HT-29 (cell line): ENCODE measurements at places on chromosomes 3 and 15. TPM values are rescaled to one million over a fixed set of nuclear protein-coding genes. Genes with fewer than 3 reads are reported as not detected.

GRCh38 chr3:18443665-18444594 is 18.8 kb upstream of the SATB1 start:
- DNase-seq: peak; percentile 29

Gene NUTM1
- not detected in 2 replicates for total RNA-seq

DNA sequence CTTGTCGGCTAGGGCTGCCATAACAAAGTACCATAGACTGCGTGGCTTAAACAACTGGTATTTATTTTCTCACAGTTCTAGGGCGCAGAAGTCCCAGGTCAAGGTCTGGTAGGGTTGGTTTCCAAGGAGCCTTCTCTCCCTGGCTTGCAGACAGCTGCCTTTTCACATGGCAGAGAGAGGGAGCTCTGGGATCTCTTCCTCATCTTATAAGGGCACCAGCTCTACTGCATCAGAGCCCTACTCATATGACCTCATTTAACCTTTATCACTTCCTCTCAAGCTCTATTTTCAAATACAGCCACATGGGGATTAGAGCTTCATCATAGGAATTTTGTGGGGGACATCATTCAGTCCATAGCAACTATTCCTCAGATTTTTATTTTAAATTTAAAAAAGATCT is 17.6 kb upstream of the PAQR9 start:
- DNase-seq: no peak

- no peak for DNase-seq
Observed at GRCh38 chr3:16484216-16484615, 29.3 kb downstream of the RFTN1 start.

GRCh38 chr3:194249323-194250097 is 101.6 kb downstream of the CPN2 start:
- DNase-seq: no peak

- no peak for DNase-seq
Observed at GRCh38 chr3:13610006-13610570, 61.2 kb downstream of the FBLN2 start.

- no peak for DNase-seq
Observed at GRCh38 chr3:87997298-87997697, 61.5 kb downstream of the CGGBP1 start.

DNA sequence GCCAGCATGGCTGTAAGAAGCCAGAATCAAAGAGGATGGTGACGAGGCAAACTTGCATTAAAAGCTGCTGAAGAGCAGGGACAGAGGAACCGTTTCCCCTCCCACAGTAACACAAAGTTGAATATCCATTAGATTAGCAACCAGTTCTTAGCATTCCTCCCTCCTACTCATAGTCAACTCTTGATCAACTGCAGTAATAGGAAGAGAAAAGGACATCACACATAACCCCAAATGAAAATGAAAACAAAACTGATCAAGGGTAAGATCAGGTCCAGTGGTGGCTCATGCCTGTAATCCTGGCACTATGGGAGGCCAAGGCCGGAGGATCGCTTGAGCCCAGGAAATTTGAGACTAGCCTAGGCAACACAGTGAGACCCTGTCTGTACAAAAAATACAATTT is 165.2 kb downstream of the GREM1 start:
- no peak for DNase-seq
